ENCODE measurements at places on chromosomes 3 and 15.

- DNase-seq = no peak
- peaks cover 41% of the 10 kb centered on the region for H3K4me1 ChIP-seq
- H3K36me3 ChIP-seq = no peaks in the 10 kb centered on the region
- peaks cover 71% of the 10 kb centered on the region for H3K27me3 ChIP-seq
- H3K27ac ChIP-seq = no peak overlapping the region
These were observed 2.3 kb downstream of the PHLDB2 start for GRCh38 chr3:111861391-111861790.

- H3K36me3 ChIP-seq = no peaks in the 10 kb centered on the region
- no peak overlapping the region for H3K27ac ChIP-seq
- DNase-seq = no peak
These were observed 28.8 kb upstream of the PROK2 start for GRCh38 chr3:71813704-71814103.

DNA sequence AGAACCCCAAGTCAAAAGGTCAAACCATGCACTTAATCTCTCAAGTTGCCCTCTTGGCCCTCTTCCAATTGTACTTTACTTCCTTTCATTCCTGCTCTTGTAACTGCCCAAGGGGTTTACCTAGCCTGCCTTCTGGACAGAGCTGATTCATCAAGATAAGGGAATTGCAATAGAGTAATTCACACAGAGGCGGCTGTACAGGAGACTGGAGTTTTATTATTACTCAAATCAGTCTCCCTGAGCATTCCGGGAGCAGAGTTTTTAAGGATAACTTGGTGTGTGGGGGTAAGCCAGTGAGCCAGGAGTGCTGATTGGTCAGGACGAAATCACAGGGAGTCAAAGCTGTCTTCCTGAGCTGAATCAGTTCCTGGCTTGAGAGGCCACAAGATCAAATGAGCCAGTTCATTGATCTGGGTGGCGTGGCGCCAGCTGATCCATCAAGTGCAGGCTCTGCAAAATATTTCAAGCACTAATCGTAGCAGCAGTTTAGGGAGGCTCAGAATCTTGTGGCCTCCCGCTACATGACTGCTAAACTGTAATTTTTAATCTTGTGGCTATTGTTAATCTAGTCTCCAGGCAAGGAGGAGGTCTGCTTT, 590.0 kb downstream of the EPHA3 start:
- no peak for DNase-seq
- H3K27me3 ChIP-seq = no peaks in the 10 kb centered on the region
- H3K27ac ChIP-seq = no peak overlapping the region
- H3K36me3 ChIP-seq = no peaks in the 10 kb centered on the region
- H3K4me3 ChIP-seq = no peak overlapping the region

DNA sequence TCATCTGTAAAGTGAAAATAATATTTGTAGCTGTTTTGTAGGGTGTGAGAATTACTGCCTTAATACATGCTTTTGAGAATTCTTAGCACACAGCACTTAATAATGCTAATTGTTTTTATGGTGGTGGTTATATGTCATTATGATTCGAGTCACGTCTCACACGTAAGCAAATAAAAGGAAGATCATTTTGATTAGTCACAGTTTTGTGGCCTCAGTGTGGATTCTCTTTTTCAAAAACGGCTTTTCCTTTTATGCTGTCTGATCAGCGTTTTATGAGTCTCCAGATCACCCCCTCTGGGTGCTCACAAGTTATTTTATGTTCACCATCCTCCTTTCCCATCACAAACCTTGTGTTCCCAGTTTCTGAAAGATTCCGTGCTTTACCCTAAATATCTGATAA, 255.6 kb upstream of the CNTN4 start:
- H3K4me1 ChIP-seq = no peaks in the 10 kb centered on the region
- H3K27ac ChIP-seq = no peak overlapping the region
- H3K27me3 ChIP-seq = no peaks in the 10 kb centered on the region

GRCh38 chr3:127608362-127608718, 10.1 kb downstream of the MCM2 start:
- no peaks in the 10 kb centered on the region for H3K27me3 ChIP-seq
- no peak overlapping the region for H3K4me3 ChIP-seq
- H3K36me3 ChIP-seq = no peaks in the 10 kb centered on the region
- peaks cover 2% of the 10 kb centered on the region for H3K4me1 ChIP-seq
- no peak for DNase-seq

All from neural progenitor cell (in vitro differentiated cells).